Spleen (tissue), 13 donors: ENCODE measurements at places on chromosomes 16 and 17. TPM values are rescaled to one million over a fixed set of nuclear protein-coding genes. Genes with fewer than 3 reads are reported as not detected.

The CFAP119 gene
- total RNA-seq, result 4.1 TPM

The ASPA gene
- 1.4 TPM for total RNA-seq

The CD300LG gene
- 0.77 TPM for total RNA-seq

The KRTAP1-1 gene
- total RNA-seq, result not detected

The ENPP7 gene
- 0.51 TPM for total RNA-seq

The UNC13D gene
- 137 TPM for total RNA-seq

The RGS9 gene
- 6.4 TPM for total RNA-seq

The LLGL2 gene
- 75.1 TPM for total RNA-seq

The MARVELD3 gene
- total RNA-seq, result 0.76 TPM

The NXPH3 gene
- total RNA-seq, result 0.97 TPM

The C1QTNF8 gene
- not detected for total RNA-seq

The NFAT5 gene
- 96.8 TPM for total RNA-seq

The MPG gene
- 50.0 TPM for total RNA-seq

The TMEM235 gene
- total RNA-seq, result not detected

The TP53TG3B gene
- total RNA-seq, result not detected
